Esophagus squamous epithelium (tissue), 5 donors: ENCODE measurements at places on chromosomes 7 and 10. TPM values are rescaled to one million over a fixed set of nuclear protein-coding genes. Genes with fewer than 3 reads are reported as not detected.

- H3K27ac ChIP-seq = peak overlapping the region; percentile 81
- no peaks in the 10 kb centered on the region for H3K36me3 ChIP-seq
- no peaks in the 10 kb centered on the region for H3K27me3 ChIP-seq
- DNase-seq = peak; percentile 9
Observed at GRCh38 chr10:14648005-14648765, 126.5 kb downstream of the FAM107B start.

DNA sequence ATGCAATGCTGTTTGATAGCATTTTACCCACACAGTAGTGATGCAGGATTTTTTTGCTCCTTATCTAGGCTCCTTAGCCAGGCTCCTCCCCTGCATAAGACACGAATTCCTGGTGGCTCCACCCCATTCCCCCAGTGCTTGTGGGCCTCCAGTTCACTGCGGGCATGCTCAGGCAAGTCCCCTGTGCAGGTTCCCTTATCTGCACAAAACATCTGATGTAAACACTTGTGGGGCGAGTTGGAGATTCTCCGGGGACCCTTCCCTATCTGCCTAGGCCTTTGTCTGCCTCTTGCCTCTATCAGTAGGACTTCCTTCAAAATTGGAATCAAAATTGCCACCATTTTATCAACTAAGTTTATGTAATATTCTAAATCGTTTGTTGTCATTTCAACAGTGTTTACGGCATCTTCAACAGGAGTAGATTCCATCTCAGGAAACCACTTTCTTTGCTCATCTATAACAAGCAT lies 5.4 kb upstream of the STK17A start:
- no peak overlapping the region for H3K4me3 ChIP-seq
- H3K4me1 ChIP-seq = peaks cover 2% of the 10 kb centered on the region
- no peaks in the 10 kb centered on the region for H3K27me3 ChIP-seq
- H3K36me3 ChIP-seq = no peaks in the 10 kb centered on the region
- DNase-seq = no peak

GRCh38 chr10:110416776-110417711 lies 80.7 kb upstream of the DUSP5 start:
- peaks cover 56% of the 10 kb centered on the region for H3K4me1 ChIP-seq
- H3K36me3 ChIP-seq = no peaks in the 10 kb centered on the region
- H3K27me3 ChIP-seq = no peaks in the 10 kb centered on the region
- DNase-seq = no peak
- no peak overlapping the region for H3K4me3 ChIP-seq
- H3K27ac ChIP-seq = peak overlapping the region; percentile 62

GRCh38 chr10:121084016-121084674 lies 233.0 kb downstream of the WDR11 start:
- H3K36me3 ChIP-seq = no peaks in the 10 kb centered on the region
- H3K27ac ChIP-seq = no peak overlapping the region

GRCh38 chr10:43305876-43306275 lies 39.0 kb upstream of the RASGEF1A start:
- no peak for DNase-seq
- H3K36me3 ChIP-seq = no peaks in the 10 kb centered on the region
- no peaks in the 10 kb centered on the region for H3K27me3 ChIP-seq
- no peak overlapping the region for H3K27ac ChIP-seq

- H3K4me1 ChIP-seq = no peaks in the 10 kb centered on the region
- no peak overlapping the region for H3K27ac ChIP-seq
- H3K27me3 ChIP-seq = no peaks in the 10 kb centered on the region
- no peaks in the 10 kb centered on the region for H3K36me3 ChIP-seq
- no peak for DNase-seq
Observed at GRCh38 chr10:55426138-55426537, 625.1 kb upstream of the PCDH15 start.

DNA sequence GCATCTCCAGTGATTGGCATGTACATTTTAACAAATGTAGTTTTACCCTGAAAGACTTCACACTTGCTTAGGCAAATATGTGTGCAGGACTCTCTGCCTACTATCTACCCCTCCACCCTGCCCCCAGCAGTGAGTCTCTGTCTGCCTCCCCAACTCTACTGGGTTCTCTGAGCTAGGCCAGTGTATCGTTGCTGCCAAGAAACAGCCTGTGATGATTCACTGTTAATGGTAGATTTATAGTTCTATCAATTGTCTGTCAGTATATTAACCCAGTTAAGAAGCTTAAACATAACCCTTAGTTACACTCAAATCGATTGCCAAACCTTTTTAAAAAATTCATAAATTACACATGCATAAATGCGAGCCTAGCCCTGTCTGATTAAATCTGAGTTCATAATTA lies 137.0 kb downstream of the SND1 start:
- H3K4me3 ChIP-seq = no peak overlapping the region
- H3K27me3 ChIP-seq = no peaks in the 10 kb centered on the region
- no peak overlapping the region for H3K27ac ChIP-seq
- no peaks in the 10 kb centered on the region for H3K36me3 ChIP-seq

The NUTM2A gene
- total RNA-seq = 0.70 TPM

The HMX3 gene
- total RNA-seq = not detected

- no peak overlapping the region for H3K4me3 ChIP-seq
- H3K36me3 ChIP-seq = no peaks in the 10 kb centered on the region
- DNase-seq = no peak
- no peak overlapping the region for H3K27ac ChIP-seq
- H3K27me3 ChIP-seq = no peaks in the 10 kb centered on the region
- H3K4me1 ChIP-seq = no peaks in the 10 kb centered on the region
Observed at GRCh38 chr7:24727154-24728120, 29.8 kb downstream of the GSDME start.

DNA sequence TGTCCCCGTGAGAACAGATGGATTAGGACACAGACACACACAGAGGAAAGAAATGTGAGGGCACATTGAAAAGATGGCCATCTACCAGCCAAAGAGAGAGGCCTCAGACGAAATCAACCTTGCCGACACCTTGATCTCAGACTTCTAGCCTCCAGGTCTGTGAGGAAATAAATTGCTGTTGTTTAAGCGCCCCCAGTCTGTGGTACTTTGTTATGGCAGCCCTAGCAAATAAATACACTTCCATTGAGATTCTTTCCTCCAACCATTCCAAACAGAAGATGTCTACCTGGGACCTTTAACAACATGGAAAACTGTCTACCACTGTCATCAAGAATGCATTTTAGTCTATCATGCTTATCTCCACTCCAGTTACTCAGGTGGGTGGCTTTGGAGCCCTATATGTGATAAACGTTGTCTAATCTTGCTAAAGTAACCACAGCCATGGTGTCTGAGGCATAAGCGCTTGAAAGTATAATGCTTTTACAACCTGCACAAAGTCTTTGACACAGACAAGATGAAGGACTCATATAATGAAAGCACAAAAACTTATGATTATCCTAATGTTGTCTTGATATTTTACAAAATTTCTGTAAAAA lies 244.3 kb downstream of the MTERF1 start:
- no peaks in the 10 kb centered on the region for H3K36me3 ChIP-seq
- no peak overlapping the region for H3K27ac ChIP-seq
- no peak overlapping the region for H3K4me3 ChIP-seq
- H3K4me1 ChIP-seq = no peaks in the 10 kb centered on the region
- no peak for DNase-seq

The HABP2 gene
- total RNA-seq = under 0.01 TPM

DNA sequence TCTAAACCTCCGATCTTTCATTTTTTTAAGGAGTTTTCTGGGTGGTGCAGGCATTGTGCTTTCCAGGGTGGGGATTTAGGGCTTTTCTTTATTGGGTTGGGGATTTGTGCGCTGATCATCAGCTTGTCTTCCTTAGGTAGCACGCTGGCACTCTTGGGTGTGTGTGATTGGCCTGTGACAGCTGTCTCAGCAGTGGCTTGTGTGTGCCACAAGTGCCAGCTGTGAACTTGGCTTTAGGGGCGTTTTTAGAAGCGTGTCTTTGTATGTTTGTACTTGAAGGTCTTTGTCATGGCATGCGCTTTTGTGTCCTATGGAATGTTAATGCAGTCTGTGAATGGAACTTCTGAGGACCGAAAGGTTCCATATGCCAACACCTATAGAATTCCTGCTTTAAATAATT lies 788 bp downstream of the AKAP9 start:
- peak overlapping the region; percentile 64 for H3K4me3 ChIP-seq
- peak overlapping the region; percentile 89 for H3K27ac ChIP-seq
- peaks cover 59% of the 10 kb centered on the region for H3K4me1 ChIP-seq
- H3K27me3 ChIP-seq = no peaks in the 10 kb centered on the region
- no peaks in the 10 kb centered on the region for H3K36me3 ChIP-seq
- DNase-seq = no peak

DNA sequence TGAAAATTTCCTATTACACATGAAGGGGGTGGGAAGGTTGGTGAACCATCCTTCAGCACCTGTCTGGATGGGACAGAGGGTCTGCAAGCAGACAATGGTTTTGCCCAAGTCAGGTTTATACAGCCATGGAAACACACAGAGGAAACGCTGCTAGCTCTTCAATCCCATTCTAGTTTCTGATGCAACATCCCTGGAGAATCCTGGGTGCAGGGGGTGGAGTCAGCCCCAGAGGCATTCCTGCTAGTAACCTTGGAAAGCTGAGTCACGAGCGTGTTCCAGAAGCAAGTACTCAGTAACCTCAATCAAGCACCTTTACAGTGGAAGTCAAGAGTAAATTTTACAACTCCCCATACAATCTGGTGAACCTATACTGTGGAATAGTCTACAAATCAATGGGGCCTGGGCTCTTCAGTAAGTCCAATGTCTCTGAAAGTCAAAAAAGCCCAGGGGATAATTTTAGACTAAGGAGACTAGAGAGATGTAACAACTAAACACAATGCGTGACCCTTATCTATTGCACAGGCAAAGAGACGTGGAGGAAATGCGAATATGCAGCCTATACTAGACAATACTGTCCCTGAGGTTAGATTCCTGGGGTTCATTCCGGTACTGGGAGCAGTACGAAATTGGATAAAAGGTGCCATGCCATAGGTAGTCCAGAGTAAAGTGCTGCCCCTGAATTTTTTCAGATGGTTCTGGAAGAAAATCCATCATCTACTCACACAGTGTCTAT lies 95.4 kb downstream of the ZRANB1 start:
- no peak for DNase-seq
- H3K4me1 ChIP-seq = peaks cover 19% of the 10 kb centered on the region
- H3K27ac ChIP-seq = no peak overlapping the region
- no peaks in the 10 kb centered on the region for H3K27me3 ChIP-seq
- no peak overlapping the region for H3K4me3 ChIP-seq

- H3K27me3 ChIP-seq = no peaks in the 10 kb centered on the region
- no peaks in the 10 kb centered on the region for H3K36me3 ChIP-seq
- no peak overlapping the region for H3K27ac ChIP-seq
- DNase-seq = no peak
- no peak overlapping the region for H3K4me3 ChIP-seq
- no peaks in the 10 kb centered on the region for H3K4me1 ChIP-seq
Observed at GRCh38 chr7:31175672-31176071, 123.6 kb downstream of the ADCYAP1R1 start.

GRCh38 chr7:22127835-22128527 lies 182.3 kb upstream of the CDCA7L start:
- H3K27ac ChIP-seq = peak overlapping the region; percentile 36
- no peaks in the 10 kb centered on the region for H3K27me3 ChIP-seq
- H3K4me3 ChIP-seq = no peak overlapping the region
- H3K36me3 ChIP-seq = peaks cover 6% of the 10 kb centered on the region
- no peaks in the 10 kb centered on the region for H3K4me1 ChIP-seq
- DNase-seq = no peak

The SRRM3 gene
- total RNA-seq = 22.4 TPM

DNA sequence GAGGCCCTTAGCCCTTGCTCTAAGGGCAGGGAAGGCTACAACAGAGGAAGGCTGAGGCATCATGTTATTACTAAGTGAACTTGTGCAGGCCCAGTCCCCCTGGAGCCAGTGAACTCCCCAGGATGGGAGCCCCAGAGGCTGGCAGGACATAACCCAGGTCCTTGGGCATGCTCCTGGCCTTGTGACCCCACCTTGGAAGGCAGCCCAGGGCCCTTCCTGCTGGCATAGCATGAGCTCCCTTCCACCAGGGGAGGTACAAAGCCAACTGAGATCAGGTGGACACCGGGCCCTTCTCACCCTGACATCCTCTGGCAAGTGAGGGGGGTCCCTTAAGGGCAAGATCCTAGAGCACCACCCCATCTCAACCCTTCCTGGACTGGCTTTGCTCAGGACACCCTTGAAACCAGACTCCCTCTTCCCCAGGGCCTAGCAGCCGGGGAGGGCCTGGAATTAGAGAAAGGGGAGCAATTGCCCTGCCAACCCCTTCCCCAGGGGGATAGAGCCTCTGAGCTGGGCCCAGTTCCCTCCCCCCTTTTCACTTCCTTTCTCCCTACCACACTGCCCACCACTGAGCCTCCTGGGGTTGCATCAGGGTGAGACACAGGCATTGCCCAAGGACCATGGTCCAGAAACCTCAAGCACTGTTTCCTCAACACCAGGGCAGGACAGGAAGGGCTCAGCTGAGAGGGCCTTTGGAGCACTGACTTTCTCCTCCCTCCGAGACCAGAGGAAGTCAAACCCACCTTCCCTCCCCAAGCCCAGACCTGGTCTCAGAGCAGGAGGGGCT lies 1.8 kb upstream of the VSIR start:
- H3K4me1 ChIP-seq = peaks cover 35% of the 10 kb centered on the region
- no peaks in the 10 kb centered on the region for H3K36me3 ChIP-seq
- no peaks in the 10 kb centered on the region for H3K27me3 ChIP-seq
- DNase-seq = no peak

DNA sequence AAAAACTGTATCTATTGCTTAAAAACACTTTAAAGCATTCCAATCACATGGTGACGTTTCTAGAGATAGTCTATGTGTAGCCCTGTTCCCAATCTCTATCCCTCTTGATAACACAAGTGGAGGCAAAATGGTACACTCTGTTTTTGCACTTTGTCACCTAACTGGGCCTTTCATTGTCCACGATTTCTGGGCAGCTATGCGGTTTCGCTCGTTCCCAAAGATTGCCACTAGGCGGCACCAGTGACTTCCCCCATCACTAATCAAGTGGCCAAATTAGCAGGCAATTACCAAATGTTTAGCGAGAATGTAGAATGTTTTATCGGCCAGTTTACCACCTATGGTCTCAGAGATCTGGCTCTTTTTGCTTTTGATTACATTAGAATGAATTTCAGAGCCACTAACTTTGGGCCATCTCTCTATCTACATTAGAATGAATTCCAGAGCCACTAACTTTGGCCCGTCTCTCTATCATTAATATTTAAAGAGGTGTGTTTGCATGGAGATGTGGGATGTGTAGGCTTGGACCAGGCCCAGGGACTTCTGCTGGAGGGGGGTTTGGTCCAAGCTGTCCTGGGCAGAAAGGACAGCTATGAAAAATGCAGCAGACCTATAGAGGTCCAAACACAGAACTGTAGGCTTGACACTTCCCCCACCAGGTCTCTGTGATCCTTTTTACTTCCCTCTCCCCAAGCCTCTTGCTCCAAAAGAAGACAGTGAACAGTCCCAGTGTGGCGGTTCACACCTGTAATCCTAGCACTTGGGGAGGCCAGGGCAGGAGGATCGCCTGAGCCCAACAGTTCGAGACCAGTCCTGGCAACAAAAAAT lies 90.1 kb downstream of the EPC1 start:
- H3K4me3 ChIP-seq = no peak overlapping the region
- DNase-seq = no peak
- no peaks in the 10 kb centered on the region for H3K27me3 ChIP-seq
- H3K36me3 ChIP-seq = no peaks in the 10 kb centered on the region
